ENCODE measurements at places on chromosomes 1 and 21. TPM values are rescaled to one million over a fixed set of nuclear protein-coding genes. Genes with fewer than 3 reads are reported as not detected.

GRCh38 chr1:217881607-217882332 lies 250.6 kb downstream of the SPATA17 start:
- no peak for DNase-seq

DNA sequence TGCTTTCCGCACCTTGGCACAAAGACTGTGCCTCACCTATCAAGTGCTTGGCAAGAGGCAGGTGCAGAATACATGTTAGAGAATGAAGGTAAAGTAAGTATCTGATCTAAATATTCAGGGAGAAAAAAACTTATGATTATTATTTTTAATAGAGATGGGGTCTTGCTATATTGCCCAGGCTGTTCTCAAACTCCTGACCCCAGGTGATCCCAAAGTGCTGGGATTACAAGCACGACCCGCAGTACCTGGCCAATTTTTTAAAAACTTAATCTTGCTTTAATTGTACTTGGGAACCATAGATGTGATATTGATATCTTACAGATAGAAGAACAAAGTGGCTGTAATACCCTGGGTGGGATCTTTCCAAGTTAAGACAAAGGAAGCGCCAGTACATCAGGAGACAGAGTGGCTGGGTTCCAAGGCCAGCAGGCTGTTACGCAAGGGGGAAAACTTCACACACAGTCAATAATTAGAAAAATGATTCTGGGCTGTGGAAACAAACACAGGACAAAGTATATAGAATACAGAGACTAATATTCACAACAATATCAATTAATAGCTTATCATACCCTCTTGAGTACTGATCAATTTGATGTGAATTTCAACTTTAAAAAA lies 58.6 kb upstream of the ATP1A1 start:
- DNase-seq = no peak

DNA sequence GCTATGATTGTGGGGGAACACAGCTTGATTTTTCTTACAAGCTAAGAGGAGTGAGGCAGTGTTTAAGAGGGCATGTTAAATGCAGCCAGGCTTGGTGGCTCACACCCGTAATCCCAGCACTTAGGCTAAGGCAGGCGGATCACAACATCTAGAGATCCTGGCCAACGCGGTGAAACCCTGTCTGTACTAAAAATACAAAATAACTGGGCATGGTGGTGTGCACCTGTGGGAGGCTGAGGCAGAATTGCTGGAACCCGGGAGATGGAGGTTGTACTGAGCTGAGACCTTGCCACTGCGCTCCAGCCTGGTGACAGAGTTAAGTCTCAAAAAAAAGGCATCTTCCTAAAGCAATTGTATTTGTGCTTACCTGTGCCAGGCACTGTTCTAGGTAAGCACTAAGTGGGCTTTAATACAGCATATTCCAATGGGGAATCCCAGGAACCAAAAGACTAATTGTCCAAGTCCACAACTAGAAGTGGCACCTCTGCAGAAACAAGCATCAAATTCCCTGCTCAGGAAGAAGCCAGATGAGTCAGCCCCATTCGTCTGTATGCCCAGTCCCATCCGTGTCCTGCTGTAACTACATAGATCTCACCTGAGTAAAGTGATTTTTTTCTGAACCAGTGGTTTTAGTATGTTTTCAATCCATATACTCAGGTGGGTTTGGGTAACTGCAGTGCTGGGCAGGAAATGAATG lies 4.6 kb downstream of the RCC1 start:
- no peak for DNase-seq

GRCh38 chr21:32319012-32319411 lies 20.4 kb downstream of the MRAP start:
- no peak for DNase-seq

DNA sequence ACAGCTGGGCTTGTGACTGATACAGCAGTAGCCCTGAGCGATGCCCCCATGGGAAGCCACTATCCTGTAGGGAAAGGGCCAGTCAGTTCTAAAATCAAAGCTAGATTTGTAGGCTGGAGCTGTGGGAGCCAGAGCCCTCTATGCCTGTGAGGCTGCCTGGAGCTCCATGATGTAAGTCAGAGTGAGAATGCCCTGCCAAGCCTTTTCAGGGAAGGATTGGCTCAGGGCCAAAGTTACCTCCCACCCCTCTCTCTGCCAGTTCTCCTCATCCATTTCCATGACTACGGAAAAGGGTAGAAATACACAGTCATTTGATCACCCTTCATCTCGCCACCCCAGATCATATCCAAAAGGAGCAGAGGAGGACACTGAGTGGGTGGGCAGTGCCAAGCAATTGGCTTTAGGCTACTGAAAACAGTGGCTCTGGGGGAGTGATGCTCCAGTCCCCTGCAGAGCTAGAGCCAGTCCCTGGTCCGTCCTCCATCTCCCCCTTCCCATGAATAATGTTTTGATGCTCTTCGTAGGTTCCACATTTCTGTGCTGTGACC lies 59.5 kb upstream of the KCNA3 start:
- DNase-seq = no peak

Gene IGSF21
- 1.8 TPM for total RNA-seq

DNA sequence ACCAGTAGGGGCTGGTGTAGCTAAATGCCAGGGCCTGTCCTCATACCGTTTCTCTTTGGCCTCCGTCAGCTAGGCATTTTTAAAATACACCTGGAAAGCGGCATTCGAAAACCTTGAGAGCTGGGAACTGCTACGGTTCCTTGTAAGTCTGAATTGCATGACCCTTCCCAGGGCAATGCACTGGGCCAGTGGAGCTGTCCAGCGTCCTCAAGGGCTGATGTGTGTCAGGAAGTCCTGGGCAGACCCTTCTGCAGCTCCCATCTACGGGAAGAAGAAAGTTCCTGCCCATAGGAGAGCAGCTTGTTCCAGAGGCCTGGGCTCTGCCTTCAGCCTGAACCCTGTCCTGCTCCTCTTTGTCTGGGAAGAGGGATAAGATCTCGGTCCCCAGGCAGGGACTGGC lies 34.1 kb downstream of the UBASH3A start:
- no peak for DNase-seq

- no peak for DNase-seq
Measured at GRCh38 chr1:172971241-172971640, 79.5 kb downstream of the TNFSF18 start.

- DNase-seq = no peak
Measured at GRCh38 chr1:184823080-184823479, 68.4 kb upstream of the EDEM3 start.

Gene OR14K1
- not detected for total RNA-seq

DNA sequence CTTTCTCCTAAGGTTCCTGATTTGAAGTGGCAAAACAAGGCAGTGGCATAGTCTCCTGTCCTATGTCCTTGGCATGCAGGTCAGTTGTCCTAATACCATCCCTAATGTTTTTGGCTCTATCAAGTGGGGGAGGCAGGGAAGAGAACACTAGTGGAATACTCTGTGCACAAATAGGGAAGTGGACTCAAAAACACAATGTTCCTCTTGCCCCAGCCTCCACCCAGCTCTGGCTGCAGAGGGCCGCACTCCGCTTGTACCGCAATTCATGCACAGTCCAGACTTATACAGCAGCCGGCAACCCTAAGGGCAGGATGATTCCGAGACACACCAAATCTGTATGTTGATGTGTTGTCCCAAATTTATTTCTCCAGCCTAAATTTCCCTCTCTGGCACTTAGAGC lies 14.5 kb downstream of the PLEKHO1 start:
- peak; percentile 67 for DNase-seq

DNA sequence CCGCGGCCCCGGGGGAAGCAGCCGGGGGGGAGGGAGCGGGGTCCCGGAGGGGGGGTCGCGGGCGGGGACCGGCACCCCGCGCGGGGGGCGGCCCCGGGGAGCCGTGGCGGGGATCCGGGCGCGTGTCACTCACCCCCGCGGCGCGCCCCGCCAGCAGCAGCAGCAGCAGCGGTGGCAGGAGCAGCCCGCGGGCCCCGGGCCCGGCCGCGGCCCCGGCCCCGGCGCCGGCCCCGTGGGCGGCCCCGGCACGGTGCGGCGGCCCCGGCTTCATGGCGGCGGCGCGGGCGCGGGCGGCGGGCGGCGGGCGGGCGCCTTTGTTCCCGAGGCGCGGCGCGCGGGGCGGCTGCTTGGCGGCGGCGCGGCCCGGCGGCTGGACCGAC lies 252 bp downstream of the SDC3 start:
- no peak for DNase-seq

DNA sequence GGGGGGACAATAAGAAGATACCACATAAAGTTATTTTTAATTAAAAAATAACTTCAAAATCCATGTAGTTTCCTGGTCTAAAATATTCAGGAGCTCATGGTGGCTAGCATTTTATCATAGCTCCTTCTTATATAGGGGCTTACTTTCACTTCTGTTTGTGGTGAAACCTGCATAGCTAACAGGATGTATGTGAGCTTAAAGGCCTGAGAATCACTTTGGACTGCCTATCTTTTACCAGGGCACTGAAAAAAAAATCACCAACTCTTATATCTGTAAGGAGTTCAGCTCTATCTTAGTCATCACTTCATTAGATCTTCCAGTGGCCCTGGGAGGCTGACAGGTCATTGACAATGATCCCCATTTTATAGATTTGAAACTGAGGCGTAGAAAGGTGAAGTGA lies 21.3 kb downstream of the UROD start:
- DNase-seq = no peak

DNA sequence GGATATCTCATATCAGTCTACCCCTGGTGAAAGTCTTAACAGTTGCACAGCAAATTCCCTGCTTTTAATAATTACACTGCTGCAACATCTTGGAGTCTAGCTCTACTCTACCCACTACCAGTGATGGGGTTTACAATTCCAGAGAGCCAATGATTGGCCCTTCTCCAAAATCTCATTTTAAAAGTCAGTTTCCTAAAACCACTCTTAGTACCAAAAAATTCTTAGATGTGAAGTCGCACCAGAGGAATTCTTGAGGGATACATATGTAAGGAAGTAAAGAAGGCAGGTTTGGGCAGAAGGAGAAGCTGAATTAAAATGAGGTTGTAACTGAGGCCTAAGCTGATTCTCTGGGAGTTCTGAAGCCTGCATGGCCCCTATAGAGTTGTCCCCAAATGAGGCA lies 129.7 kb downstream of the BRINP2 start:
- DNase-seq = no peak

Gene CENPS
- total RNA-seq = 13.4 TPM

DNA sequence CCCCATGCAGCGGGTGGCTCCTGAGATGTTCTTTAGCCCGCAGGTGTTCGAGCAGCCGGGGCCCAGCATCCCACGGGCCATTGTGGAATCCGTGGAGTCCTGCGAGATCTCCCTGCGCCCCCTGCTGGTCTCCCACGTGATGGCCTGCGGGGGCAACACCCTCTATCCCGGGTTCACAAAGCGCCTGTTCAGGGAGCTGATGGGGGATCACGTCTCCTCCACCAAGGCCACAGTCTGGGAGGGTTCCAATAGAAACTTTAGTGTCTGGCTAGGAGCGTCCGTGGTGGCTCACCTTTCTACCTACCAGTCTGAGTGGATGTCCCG lies 71.0 kb downstream of the ACTL8 start:
- DNase-seq = peak; percentile 58

DNA sequence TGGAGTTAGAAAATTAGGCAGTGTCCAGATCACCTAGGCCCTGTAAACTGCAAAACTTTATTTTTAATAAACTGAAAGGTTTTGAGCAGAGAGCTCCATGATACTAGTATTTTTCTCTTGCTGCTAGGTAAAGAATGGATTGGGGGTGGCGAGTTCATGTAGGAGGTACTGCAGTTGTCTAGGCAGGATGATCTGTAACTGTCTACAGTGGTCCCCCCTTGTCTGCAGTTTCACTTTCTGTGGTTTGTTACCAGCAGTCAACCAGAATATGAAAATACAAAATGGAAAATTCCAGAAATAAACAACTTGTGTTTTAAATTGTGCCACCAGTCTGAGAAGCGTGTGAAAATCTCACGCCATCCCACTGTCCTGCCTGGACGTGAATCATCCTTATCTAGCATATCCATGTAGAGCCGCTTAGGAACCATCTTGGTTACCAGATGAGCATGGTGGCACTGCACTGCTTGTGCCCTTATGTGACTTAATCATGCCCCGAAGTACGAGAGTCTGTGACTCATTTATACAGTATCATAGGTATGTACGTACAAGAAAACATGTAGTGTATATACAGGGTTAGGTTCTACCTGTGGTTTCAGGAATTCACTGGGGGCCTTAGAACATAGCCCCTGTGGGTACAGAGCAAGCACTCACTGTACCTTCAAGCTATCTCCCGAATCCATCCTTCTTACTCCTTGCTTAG lies 94.2 kb downstream of the AHCTF1 start:
- DNase-seq = no peak

- DNase-seq = no peak
Measured at GRCh38 chr1:162823231-162823630, 32.7 kb downstream of the HSD17B7 start.

Gene GUCA2B
- not detected for total RNA-seq

GRCh38 chr1:40936931-40937339 lies 42.6 kb upstream of the CTPS1 start:
- no peak for DNase-seq

DNA sequence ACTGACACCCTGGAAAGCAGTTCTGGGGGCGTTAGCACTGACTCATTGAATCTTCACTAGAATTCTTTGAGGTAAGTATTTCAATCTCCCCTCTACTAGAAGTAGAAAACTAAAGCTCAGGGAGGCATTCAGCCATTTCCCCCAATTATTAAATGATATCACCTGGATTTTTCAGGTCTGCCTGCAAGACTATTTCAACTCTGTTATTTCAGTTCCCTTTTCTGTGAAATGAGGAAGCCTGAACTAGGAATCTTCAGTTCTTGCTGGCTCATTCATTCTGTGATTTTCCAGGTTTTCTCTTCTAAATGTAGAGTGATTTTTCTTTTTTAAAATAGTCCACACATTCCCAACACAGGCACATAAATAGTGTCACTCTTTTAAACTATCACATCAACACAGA lies 337.0 kb upstream of the NR5A2 start:
- DNase-seq = no peak

- no peak for DNase-seq
Measured at GRCh38 chr1:58907398-58907797, 123.6 kb upstream of the JUN start.

Gene AK5
- total RNA-seq = 1.0 TPM

Gene TNFSF4
- 1.5 TPM for total RNA-seq

GRCh38 chr1:30270461-30270860 lies 452.9 kb downstream of the MATN1 start:
- no peak for DNase-seq

DNA sequence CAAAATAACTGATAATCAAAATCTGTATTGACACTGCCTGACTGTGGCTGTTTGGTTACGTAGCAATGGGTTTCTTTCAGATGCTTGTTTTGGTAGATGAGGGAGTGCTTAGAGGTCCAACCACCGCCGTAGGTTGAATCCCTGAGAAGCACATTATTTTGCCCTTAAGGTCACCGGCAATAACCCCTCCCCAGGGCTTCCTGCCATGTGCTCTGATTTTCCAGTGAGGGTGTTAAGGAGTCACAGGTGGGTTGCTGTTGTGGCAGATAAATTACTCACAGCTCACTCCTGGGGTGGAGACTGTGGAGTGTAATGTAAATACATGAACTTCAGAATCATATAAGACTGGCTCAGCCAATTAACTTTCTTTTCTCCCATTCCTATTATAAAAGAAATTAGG lies 81.5 kb upstream of the ZP4 start:
- DNase-seq = no peak

GRCh38 chr1:148352470-148353053 lies 130.5 kb downstream of the PPIAL4G start:
- DNase-seq = no peak

Gene CRYAA
- not detected for total RNA-seq
